Dermis microvascular lymphatic vessel endothelial cell (primary cell): ENCODE measurements at places on chromosomes 11 and 22. TPM values are rescaled to one million over a fixed set of nuclear protein-coding genes. Genes with fewer than 3 reads are reported as not detected.

The OR51B2 gene
- total RNA-seq, result not detected in 2 replicates

The RGL4 gene
- not detected in 2 replicates for total RNA-seq

The MAPK12 gene
- 40.6 and 70.2 TPM in 2 replicates for total RNA-seq

GRCh38 chr11:28529540-28530410, 421.6 kb downstream of the METTL15 start:
- peak; percentile 64 for DNase-seq

DNA sequence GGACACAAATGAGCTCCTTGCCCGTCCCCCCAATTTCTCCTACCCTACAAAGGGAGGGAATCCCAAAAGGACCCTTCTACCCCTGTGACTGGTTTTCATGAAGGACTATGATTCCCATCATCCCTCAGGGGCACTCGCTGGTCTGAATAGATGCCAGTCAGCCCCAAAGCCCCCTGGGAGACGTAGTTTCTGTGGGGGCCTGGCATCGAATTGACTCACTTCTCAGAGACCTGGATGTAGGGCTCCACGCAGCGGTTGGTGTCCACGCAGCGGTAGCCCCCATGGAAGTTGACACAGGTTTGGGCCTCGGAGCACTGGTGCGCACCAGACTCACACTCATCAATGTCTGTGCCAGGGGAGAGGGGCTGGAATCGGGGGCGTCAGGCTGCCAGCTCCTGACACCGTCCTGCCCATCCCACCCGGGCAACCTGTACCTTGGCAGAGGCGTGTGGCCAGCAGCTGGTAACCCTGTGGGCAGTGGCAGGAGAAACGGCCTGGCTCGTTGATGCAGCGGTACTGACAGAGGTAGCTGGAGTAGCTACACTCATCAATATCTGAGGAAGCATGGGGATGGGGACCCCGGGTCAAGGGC, 4.4 kb downstream of the EFEMP2 start:
- no peak for DNase-seq

GRCh38 chr22:31244046-31244942, 32.2 kb downstream of the LIMK2 start:
- DNase-seq, result peak; percentile 79

GRCh38 chr11:10906521-10906920, 48.7 kb upstream of the ZBED5 start:
- DNase-seq, result peak; percentile 58

GRCh38 chr11:18329196-18329870, 7.0 kb downstream of the GTF2H1 start:
- DNase-seq, result no peak

DNA sequence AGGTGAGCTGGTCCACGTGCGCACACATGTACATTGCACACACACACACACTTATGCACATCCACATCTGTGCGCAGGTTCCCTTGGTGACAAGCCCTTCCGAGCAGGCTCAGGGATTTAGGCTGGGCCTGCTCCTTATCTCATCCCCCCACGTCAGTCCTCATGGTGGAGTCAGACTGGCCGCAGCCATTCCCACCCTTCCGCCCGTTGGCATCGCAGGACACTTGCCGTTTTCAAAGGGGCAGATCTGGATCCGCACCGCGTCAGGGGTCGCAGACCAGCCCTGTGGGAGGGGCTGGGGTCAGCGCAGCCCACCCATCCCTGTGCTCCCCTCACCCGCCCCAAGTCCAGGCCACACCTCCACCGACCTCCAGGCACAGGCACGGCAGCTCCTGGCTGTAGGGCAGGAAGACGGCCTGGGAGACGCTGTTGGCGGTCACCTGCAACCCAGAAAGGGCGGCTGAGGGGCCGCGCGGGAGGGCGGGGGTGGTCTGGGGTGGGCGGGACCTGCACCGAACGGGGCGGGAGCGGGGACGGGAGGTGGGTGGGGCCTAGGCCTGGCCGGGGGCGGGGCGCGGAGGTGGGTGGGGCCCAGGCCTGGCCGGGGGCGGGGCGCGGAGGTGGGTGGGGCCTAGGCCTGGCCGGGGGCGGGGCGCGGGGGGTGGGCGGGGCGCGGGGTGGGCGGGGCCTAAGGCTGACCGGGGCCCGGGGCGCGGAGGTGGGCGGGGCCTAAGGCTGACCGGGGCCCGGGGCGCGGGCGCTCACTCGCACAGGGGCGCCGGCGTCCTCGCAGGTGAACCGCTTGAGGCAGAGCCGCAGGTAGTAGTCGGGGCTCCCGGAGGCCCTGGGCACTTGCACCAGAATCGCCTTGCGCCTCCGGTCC, 13.3 kb downstream of the IL17REL start:
- no peak for DNase-seq

GRCh38 chr11:31110830-31111229, 258.7 kb downstream of the DCDC1 start:
- DNase-seq, result no peak

- peak; percentile 70 for DNase-seq
Observed at GRCh38 chr11:831118-831864, 1.5 kb upstream of the CD151 start.
